ENCODE measurements at places on chromosomes 7 and 10.

GRCh38 chr7:113083816-113084495 lies 2.7 kb downstream of the GPR85 start:
- no peak for DNase-seq

- no peak for DNase-seq
Measured at GRCh38 chr7:4132221-4132620, 549.9 kb upstream of the FOXK1 start.

DNA sequence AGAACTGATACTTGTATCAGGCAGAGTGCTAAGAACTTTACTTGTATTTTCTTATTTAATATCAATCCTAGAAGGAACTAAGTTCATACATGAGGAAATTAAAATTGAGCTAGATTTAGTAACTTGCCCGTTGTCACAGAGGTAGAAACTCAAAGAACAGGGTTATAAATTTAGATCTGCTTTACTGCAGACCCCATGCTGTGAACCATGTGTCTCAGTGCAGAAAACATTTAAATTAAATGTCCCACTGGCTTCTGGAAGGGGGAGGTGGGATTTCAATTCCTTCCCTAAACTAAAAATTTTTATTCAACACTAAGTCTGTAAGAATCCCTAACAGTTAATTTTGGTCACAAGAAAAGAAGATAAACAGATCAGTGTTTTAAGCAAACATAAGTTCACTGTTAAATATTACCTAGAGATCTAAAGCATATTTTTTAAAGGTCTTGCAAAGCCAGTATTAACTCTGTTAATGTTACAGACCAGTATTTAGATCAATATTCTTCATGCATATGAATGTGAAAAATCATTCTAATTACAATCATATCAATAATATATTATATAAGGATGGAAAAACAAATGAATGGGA lies 23.1 kb downstream of the WASL start:
- no peak for DNase-seq

GRCh38 chr10:63901881-63902280 lies 380.7 kb downstream of the REEP3 start:
- DNase-seq = no peak

Data from NCI-H2081 treated with DMSO at 0.1 percent for 48 hours (cell line).